CD8-positive, alpha-beta memory T cell (primary cell): ENCODE measurements at places on chromosomes 7 and 10.

DNA sequence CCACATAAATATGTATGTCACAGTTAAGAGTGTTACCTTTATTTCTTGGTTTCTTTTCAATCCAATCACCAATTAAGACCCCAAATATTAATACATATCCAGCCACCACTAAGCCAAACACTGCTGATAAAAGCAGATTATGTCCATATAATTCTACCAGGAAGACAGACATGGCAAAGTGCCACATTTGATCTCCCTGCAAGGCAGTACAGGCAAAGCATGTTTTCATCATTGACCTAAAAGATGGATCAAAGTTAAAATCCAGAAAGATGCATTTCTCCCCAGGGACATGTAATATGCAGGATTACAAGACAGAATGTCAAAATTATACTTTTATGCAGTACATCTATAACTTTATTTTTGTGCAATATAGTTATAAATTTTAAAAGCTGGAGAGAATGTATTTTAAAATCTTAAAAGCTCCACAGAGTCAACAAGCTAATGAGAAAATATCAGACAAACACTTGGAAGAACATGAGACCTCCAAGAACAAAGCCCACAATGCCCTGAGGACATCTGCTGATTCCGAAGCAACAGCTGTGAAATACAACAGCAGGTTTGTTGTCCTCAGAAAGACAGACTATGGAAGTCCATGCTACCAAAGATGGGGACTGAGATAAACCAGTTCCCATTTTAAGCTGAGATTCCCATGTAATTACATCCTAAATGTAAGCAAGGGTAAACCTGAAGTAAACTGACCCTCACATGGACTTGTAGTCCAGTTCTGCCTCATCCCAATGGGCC, 54.5 kb upstream of the TOMM7 start:
- no peak for DNase-seq

GRCh38 chr10:29987471-29987870, 71.9 kb downstream of the JCAD start:
- no peak for DNase-seq

- no peak for DNase-seq
Observed at GRCh38 chr7:140485500-140486265, 6.4 kb upstream of the MKRN1 start.

DNA sequence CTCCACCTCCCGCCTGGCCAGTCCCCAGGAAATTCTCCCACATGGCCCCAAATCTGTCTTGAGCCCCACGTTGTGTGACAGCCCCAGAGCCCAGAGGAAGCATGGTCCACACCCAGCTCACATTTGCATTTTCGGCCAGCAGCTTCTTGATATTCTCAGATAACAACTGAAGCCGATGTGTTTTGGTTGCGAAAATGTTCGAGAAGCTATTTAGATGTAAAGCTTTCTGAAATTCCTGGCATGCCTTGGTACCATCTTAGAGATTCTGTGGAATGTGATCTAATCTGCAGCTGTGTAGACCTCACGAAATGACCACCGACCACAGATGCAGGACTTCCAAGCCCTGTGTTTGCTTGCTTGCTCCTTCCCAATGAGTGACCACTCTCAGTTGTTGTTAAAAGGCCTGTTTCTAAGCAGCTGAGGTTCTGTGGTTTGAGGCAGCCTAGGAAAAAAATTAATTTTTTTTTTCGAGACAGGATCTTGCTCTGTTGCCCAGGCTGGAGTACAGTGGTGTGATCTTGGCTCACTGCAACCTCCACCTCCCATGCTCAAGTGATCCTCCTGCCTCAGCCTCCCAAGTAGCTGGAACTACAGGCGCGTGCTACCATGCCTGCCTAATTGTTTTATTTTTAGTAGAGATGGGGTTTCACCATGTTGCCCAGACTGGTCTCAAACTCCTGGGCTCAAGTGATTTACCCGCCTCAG, 8.8 kb downstream of the SLC4A2 start:
- DNase-seq: no peak

DNA sequence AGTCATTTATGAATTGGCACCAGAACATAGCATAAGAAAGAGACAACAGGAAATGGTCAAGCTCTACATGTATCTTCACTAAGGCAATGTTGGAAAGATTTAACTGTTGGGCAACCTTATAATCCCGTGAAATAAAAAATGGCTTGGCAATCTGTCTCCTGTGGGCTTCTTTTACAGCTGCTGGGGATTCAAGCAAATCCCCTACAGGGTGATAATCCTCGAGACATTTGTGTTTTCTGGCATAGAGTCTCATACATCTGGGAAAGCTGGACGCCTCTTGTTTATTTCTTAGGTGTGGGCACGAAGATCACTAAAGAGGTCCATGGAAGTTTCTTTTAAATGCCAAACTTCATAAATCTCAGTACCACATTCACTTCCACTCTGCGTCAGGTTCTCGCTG, 82.2 kb upstream of the GPR141 start:
- no peak for DNase-seq

DNA sequence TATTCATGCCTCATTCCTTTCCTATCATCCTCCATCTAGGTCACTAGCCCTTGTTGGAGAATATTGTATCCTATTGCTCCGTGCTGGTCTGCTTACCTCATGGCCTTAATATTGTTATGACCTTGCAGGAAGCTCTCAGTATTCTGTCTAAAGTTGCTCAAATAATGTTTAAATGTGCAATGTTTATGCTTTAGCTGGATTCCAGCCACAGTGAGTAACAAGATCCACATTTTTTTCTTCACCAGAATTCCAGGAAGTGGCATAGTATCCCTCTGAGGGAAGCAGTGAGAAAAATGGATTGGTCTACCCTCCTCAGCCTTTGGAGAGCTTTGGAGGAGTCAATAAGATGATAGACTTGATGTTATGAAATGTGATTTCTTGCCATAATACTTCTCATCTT, 402.6 kb downstream of the NRG3 start:
- no peak for DNase-seq

DNA sequence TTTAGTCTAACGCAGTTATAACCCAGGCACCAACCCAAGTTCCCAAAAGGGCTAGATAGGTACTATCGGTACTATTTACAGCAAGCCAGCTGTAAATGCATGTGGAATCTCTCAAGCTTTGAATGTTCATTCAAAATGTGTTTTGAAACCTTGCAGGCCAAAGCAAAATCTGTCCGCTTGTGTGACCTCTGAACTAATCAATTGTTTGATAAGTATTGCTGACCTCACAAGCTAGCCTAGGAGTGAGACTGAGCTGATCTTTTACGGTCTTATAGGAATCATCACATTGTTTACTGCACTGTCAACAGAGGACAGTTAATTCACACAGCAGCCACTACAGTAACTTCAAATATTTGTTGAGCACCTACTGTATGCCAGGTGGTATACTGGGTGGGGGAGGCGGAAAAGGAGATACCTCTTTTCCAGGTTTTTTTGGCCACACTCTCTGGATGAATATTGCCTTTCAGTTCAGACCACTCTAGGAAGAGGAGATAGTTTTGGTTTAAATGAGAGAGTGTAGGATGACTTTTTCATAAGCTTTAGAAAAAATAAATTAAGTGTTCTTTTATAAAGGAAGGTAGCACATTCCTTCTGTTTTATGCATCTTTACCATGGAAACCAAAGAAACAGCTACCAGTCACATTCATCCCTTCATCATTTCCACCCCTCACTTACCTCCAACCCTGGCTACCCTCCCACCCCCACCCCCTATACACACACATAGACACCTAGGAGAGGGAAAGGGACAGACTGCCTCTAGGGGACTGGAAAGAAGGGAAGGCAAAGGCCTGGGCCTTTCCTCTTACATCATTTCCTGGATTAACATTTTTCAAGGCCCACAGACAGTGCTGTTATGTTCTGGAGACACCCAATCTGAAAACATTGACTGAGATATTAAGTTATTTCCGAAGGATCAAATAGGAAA, 2.4 kb downstream of the PAPSS2 start:
- no peak for DNase-seq

GRCh38 chr10:75658036-75658435, 226.6 kb downstream of the LRMDA start:
- no peak for DNase-seq

DNA sequence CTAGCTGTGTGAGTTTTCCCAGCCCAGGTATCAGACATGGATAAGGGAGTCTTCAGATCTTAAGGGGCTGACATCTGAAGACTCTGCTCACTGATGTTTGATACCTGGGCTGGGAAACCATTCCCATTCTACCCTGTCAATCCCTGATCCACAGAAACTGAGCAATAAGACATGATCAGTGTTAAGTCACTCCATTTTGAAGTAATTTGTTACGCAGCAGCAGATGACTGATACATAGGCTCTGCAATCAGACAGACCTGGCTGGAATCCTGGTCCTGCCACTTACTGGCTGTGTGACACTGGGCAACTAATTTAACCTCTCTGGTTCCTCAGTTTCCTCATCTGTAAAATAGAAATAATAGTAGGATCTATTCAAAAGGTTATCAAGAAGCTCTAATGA, 6.6 kb downstream of the DCLRE1C start:
- DNase-seq: no peak

DNA sequence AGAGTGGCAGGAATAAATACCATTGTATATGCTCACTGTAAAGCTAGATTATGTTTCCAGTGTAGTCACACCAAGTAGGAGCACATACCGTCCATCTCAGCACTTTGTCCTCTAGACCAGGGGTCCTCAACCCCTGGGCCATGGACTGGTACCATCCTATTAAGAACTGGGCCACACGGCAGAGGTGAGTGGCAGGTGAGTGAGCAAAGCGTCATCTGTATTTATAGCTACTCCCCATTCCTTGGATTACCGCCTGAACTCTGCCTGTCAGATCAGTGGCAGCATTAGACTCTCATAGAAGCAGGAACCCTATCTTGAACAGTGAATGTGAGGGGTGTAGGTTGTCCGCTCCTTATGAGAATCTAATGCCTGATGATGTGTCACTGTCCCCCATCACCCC, 735.3 kb downstream of the MAGI2 start:
- DNase-seq: no peak

DNA sequence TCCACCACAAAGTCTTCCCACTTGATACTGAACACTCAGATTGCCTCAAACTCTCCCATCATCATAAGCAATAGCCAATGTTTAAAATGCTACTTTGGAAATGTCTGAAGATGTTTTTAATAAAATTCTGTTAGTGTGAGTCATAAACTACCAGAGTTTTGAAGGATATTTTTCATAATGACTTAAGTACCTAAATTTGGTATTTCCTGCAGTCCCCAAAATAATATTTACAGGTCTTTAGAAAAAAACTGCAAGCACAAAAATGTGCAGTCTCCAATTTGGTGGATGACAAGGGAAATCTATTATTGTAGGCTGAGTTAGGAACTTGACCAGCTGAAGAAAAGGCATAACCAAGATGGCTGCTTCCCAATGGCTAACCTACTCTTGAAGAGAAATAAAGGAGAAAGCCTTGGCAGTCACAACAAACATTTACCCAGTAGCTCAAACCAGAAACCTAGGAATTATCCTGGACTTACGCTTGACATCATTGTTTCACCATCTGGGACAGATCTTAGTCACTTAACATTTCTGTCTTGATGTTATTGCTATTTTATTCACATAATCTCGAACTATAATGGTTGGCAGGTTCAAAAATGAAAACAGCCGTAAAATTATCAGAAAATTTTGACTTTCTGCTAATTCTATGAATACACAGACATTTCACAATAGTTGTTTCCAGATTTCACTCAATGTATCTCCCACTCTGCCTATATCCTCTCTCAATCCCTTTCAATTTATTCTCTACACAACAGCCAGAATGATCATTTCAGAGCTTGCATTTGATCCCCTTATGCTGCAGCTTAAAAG, 111.2 kb upstream of the STEAP1B start:
- no peak for DNase-seq

DNA sequence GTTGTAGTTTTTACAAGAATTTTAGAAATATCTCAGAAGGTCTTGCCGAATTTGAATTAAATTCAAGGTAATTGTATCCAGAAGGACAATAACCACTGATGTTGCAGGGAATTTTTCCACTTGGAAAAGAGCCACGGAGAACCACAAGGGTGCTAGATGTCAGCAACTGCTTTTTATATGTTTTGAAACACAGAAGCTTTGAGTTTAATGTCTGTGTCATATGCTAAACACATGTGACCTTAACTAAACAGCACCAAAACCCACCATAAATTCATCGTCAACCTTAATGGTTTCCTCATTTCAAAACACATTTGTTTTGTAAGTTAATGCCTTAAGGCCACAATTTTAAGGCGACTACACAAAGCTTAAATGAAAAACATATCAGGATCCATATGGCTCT, 106.9 kb downstream of the COL28A1 start:
- DNase-seq: no peak

GRCh38 chr7:123154231-123154860, 45.4 kb downstream of the SLC13A1 start:
- DNase-seq: no peak

GRCh38 chr10:4266416-4267085, 481.5 kb upstream of the KLF6 start:
- no peak for DNase-seq

GRCh38 chr7:127781081-127781480, 129.1 kb downstream of the SND1 start:
- DNase-seq: no peak

DNA sequence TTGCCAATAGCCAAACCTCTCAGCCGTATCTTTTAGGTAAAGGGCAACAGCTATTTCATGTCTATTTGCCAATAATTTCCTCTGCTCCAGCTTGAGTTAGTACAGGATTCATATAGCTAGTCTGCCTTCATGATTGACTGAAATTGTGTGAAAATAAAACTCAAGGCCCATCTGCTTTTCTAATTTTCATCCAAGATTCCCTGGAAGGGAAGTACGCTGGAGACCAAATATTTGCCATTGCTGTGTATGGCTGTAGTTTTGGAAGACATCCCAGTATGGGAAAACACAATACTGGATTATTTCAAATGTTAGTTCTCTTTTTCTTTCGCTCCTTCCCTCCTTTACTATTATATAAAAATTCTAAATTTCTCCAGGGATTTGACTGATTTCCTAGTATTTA, 652.4 kb downstream of the CNTNAP2 start:
- DNase-seq: no peak

- DNase-seq: no peak
Observed at GRCh38 chr7:155198901-155199845, 98.5 kb upstream of the INSIG1 start.

- DNase-seq: no peak
Observed at GRCh38 chr10:122658356-122659049, 41.1 kb downstream of the C10orf120 start.

- DNase-seq: no peak
Observed at GRCh38 chr10:110410329-110411046, 87.2 kb upstream of the DUSP5 start.

DNA sequence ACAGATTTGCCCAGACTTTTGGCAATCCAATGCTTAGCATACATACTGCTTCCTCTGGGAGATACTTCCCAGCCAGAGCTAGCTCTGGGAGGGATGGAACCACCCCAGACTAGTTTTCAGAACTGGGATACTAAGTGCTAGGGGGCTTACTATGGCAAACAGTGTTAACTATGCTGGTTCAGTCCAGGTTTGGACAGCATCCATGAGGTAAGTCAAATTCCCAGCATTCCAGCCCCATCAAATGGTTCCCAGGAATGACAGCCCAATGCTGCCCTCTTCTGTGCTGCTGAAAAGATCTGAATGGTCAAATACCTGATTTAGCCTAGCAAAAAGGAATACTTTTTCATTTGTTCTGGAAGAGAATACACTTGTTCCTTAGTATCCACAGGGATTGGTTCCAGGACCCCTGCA, 141.7 kb upstream of the CCDC6 start:
- DNase-seq: no peak
